ENCODE measurements at places on chromosomes 11 and 22. TPM values are rescaled to one million over a fixed set of nuclear protein-coding genes. Genes with fewer than 3 reads are reported as not detected.

Gene SHANK2
- total RNA-seq = 6.3 TPM

Gene RIMBP3C
- total RNA-seq = 0.24 TPM

Gene SLC15A3
- not detected for total RNA-seq

Gene C22orf42
- not detected for total RNA-seq

Gene OR8G5
- not detected for total RNA-seq
